Hematopoietic multipotent progenitor cell (in vitro differentiated cells): ENCODE measurements at places on chromosomes 6 and 20.

DNA sequence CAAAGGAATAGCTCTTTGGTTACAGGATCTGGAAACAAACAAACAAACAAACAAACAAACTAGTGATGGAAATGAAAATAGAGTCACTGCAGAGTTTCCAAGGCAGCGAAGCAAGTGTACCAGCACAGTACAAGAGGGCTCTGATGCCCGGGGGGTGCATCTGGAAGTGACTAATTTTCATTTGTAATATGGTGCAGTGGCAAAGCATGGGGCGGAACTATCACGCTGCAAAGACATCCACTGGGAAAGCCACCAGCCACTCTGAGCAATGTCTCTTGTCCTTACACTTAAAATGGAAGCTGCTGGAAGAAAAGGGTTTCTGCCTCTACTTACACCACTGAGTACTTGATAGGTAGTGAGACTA, 44.4 kb upstream of the NEDD9 start:
- DNase-seq, result no peak

DNA sequence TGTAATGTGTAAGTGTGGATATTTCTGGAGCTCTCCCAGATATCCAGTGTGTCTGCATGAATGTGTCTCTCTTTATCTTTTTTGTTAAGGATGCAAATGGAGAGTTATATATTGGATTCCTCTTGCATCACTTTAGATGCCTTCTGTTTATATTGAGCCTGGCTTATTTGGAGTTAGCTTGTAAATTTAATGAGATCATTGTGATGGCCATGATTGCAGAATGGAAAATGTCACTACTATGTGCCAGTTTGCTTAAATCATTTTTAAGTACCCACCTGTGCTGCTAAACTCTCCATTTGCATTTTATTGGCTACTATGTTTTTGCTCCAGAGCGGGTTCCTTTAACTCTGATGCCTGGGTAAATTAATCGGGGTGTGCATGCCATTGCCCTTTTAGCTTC, 334.8 kb downstream of the UTRN start:
- no peak for DNase-seq

DNA sequence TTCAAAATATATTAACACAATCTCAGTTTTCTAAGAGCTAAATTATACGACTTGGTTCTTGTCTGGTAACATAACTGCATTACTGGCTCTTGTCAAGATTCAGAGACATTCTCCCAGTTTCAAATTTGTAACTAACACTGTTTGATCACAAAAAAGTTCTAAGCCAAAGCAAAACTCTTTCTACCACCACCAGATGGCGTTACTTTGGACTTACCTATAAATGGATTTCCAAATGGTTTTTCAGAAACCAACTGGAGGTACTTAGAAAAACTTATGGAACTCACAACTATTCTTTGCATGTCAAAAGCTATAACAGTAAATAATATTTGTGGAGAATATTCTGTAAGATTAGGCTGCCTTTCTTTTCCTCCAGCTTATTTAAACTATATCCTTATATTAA, 34.2 kb upstream of the GFRAL start:
- DNase-seq, result no peak

GRCh38 chr6:157946865-157947532, 34.7 kb upstream of the SYNJ2 start:
- peak; percentile 46 for DNase-seq

DNA sequence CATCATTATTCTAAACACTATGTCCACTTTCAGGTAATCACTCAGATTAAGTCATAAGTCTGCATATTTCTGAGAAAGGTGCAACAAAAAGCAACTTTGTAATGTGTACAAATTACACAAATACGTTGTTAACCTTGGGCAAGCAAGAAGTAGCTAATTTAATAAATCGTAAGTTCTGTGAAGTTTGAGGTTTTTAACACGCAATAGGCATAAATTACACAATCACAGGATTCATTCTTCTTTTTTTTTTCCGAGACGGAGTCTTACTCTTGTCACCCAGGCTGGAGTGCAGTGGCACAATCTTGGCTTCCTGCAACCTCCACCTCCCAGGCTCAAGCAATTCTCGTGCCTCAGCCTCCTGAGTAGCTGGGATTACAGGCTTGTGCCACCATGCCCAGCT, 57.2 kb upstream of the F13A1 start:
- no peak for DNase-seq

GRCh38 chr20:53419693-53420460, 173.8 kb downstream of the ZNF217 start:
- no peak for DNase-seq

DNA sequence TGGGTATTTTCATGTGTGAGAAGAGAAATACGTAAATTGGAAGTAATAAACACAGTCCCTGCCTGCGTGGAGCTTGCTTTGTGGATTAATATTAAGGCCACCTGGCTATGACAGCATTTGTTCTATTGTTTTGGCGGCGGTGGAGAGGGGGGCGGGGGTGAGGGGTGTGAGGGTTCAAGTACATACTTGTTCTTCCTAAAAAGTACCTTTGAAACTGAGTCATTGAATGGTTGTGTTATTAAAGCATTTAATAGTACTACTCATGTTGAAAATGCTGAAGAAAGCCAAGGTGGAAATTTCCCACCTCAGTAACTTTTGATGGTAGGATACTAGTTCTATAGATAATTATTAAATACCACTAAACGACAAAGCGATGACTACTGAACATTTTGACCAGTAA, 95.0 kb downstream of the FOXC1 start:
- DNase-seq, result no peak

DNA sequence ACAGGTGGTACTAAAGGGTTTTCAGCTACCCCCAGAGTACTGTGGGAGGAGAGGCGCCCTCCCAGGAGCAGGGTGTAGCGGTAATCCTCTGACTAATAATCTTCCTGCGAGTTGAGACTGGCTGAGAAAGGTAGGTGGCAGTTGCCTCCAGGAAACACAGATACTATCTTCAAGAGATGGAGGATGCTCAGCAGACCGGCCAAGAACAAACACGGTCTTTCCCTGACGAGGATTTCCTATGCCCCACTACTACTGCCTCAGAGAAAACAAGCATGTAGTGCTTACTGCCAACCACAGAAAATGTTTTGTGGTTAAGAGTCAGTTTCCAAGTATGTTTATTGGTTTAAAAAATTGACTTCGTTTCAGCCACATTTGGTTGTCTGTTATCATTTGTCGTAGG, 26.8 kb downstream of the C6orf89 start:
- DNase-seq, result peak; percentile 45

GRCh38 chr6:108689272-108690161, 128.8 kb downstream of the FOXO3 start:
- DNase-seq, result peak; percentile 28

DNA sequence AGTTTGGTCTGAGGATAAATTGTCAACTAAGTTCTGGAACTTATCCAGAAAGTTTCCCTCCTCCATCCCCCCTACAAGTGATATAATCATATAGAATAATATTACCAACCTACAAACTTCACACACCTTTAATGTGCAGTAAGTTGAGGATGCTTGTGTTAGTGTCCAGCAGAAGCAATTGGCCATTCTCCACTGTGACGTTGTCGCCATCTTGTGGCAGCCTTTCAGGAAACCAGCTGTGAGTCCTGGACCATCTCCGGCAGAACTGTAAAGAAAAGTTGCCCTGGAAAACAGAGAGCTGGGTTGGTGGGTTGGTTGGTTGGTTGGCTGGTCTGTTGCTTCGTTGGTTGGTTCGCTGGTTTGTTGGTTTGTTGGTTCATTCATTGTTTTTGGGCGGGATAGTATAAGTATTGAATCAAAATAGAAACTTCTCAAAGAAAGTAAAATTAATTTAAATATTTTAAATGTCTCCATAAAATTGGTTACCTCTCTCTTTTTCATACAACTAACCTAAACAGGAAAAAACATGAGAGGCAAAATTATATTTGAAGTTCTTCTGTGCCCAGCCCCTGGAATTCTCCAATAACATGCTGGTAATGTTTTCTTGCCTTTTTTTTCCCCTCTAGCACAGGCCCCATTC, 127.5 kb downstream of the PKHD1 start:
- peak; percentile 80 for DNase-seq
